ENCODE measurements at places on chromosomes 5 and 9.

DNA sequence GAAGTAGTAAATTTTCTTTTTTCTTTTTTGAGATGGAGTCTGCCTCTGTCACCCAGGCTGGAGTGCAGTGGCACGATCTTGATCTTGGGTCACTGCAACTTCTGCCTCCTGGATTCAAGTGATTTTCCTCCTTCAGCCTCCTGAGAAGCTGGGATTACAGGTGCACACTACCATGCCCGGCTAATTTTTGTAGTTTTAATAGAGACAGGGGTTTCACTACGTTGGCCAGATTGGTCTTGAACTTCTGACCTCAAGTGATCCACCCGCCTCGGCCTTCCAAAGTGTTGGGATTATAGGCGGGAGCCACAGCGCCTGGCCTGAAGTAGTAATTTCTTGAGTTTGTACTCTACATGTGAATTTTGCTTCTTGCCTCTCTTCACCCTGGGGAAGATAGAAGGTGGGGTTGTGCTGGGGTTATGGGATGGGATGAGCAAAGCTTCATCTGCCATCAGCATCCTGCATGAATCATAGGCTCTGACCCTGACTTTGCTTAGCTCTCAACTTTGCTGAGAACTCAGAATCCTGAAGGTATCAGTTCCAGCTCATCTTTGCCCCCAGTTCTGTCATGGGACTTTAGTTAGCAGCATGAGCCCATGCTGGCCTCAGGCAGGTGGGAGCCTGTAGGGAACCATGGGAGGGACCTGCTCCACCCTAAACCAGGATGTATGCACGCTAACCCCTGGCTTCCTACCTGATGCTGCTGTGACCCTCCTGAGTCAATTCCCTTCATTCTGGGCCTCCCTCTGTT lies 9.3 kb upstream of the CCL21 start:
- DNase-seq = no peak

DNA sequence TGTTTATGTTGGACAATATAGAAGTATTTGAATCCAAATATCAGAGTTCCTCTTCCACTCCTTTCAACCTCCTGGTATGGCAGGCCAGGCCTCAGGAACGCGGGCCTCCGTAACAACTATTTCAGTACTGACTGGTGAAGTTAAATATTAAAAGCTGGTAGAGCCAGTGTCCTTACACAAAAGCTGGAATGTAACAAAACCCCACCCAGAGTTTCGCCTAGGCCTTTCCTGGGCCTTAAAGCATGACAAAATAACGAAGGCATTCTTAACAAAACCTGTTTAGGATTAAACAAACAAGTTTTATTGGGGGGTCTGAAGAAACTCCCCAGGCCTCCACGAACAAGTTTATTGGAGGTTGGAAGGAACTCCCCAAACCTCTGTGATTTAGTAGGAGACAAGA lies 61.6 kb upstream of the GNE start:
- no peak for DNase-seq

DNA sequence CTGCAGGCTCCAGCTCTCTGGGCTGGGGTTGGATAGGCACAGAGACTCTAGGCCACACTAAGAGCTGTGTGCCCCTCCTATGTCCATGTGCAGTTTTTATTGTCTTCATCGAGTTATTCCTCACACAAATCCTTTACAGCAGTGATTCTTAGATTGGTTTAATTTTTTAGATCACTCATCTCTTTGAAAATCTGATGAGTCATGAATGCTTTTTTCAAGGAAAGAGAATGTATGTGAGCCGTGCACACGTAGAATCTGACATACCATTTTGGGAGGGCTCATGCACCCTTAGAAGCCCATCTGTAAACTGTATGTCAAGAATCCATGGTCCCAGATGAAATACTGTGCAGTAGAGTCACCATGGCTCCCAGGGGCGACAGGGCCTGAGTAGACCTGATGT lies 100.7 kb upstream of the S1PR3 start:
- DNase-seq = no peak

DNA sequence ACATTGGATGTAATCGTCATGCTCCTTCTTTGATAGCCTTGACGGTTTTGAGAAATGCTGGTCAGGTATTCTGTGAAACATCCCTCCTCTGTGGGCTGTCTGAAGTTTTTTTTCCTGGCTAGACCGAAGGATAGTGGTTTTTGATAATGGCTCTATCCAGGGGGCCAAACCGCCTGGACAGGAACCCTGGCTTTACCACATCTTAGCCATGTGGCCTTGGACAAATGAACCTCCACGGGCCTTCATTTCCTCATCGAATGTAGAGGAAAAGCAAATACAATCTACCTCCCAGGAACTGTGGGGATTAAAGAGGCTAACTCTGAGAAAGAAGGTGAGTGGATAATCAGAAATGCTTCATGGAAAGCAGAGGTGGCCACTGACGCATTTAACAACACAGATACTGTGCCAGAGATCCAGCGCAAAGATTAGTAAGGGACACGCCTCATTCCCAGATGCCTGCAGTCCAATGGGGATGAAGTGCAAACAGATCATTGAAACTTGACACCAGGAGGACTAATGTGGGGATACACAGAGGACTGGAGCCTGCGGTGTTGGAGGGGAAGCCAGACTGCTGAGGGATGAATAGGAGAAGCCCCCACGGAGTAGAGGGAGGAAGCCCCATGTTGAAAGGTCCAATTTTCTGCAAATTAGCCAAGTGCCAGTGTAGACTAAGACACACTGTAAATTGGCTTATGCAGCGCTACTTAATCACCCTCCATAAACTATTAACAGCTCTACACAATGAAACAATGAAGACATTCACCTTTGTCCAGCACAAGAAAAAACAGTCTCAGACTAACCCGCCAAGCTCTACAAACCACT lies 41.6 kb downstream of the MYO10 start:
- peak; percentile 73 for DNase-seq
